ENCODE measurements at places on chromosomes 1 and 21.

DNA sequence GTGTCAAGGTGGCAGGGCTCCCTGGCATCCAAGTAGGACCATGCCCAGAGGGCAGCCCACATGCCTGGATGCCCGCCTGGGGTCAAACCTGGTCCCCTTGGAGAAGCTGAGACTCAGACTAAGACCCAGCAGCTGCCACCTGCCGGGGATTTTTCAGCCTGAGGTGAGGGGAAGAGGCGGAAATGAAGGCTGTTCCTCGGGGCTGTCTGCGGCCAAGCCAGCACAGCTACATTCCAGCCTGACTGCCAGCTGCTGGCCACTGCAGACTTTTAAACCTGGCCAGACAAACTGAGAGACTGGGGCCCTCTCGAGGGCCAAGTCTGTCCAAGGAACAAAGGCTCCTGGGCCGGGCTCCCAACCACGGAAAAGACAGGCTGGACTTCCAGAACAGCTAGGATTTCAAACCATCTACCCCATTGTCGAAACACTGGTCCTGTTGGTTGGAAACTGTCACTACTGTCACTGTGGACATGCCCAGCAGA, 21.9 kb upstream of the PLEKHG5 start:
- no peak for DNase-seq

DNA sequence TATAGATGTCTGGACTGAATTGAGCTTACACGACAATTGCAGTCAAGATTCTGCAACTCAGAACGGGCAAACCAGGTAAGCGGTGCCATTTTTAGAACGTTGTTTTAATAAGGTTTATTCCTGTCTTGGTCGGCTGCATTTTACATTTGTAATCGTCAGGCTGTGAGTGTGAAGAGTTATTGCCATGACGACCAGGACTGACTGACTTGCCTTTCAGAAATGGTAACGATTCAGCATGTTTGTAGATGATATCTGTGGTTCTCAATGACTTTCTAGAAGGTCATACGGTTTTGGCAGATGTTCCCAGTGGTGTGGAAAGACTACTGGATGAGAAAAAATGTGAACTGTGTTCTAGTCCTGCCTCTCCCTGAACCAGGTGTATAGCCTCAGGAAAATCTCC, 271.3 kb upstream of the B3GALT2 start:
- DNase-seq, result peak; percentile 8

DNA sequence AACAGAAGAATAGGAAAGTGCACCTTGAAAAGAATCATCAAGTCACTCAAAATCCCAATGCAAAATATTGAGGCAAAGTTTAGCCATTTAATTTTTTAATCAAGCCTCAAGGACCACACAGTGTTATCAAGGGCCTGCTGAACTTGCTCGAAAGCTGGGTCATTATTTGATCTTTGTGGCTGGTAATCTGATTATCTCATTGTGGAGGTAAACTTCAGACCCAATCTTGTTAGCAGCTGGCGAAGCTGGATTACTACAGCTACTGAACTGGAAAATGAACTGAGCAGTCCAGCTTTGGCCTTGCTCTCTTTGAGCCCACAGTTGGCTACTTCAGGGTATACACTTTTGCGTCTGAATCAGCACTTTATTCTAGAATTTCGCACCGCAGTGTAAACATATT, 94.4 kb downstream of the BARHL2 start:
- no peak for DNase-seq

DNA sequence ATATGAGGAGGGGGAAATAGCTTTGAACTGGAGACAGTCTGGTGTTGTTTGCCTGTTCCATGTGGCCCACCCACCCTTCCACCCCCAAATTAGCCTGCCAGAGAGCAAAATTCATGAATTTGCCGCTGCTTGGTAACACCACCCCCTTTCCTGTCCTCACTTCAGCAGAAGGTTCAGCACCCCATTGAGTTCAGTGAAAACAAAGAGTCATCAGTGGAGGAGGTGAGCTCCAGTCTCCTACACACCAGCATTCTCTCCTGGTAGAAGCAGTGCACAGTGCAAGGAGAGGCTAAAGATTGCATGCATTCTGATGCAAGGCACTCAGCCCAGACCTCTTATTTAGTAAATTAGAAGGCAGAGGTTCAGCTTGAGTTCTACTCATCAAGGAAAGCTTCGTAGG, 99.7 kb upstream of the DYNLT5 start:
- peak; percentile 8 for DNase-seq

DNA sequence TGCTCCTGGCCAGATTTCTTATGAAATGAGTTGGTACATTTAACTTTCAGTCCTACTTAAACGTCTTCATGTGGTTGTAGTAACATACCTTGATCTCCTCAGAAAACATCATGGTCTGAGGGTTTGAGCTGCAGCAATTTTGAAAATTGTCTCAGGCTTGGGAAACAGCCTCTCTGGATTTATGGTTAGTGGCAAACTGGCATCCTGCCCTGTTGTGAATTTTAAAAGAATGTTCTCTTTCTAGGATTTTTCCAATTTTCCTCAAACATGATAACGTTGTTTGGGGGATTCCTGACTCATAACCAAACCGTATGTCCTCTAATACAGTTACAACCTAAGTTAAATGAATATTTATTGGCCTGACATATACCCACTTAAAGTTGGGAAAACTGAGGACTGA, 624.4 kb downstream of the LMO4 start:
- peak; percentile 59 for DNase-seq

DNA sequence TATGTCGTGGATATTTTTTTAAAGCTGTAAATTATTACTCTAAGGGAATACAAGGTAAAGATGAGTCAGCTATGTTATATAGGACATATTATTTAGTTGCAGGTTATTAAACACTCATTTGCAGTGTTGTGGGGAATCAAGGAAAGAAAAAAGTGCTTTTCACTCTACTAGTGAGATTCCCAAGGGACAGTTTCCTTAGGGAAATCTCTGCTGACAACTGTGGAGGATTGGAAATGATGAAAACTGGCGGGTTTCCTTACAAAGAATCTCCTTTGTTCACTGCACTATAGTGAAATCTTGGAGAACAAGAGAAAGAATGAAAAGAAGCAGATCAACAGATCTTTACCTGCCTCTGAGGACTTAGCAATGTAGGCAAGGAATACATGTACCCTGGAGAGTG, 24.5 kb upstream of the TRIM45 start:
- peak; percentile 26 for DNase-seq

- no peak for DNase-seq
Observed at GRCh38 chr1:85001742-85002141, 4.8 kb upstream of the MCOLN2 start.

DNA sequence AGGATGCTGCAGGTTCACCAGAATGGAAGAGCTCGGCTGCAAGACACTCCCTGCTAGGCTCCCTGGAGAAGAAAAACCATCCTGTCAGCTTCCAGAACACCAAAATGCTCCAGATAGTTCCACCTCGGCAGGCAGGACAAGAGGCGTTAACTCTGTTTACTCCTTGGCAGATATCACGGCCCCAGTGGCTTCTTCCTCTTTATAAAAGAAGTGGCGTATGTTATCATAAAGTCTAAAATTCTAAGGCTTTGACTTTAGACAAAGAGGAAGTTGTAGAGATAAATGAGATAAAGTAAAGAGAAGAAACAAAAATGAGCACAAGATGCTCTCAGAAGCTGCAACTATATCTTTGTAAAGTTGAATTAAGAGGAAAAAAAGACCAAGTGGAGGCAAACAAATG, 24.3 kb upstream of the MTF1 start:
- no peak for DNase-seq

- DNase-seq, result no peak
Observed at GRCh38 chr21:27722095-27722494, 755.2 kb upstream of the ADAMTS5 start.

- DNase-seq, result no peak
Observed at GRCh38 chr21:46021398-46021797, 39.8 kb downstream of the COL6A1 start.

DNA sequence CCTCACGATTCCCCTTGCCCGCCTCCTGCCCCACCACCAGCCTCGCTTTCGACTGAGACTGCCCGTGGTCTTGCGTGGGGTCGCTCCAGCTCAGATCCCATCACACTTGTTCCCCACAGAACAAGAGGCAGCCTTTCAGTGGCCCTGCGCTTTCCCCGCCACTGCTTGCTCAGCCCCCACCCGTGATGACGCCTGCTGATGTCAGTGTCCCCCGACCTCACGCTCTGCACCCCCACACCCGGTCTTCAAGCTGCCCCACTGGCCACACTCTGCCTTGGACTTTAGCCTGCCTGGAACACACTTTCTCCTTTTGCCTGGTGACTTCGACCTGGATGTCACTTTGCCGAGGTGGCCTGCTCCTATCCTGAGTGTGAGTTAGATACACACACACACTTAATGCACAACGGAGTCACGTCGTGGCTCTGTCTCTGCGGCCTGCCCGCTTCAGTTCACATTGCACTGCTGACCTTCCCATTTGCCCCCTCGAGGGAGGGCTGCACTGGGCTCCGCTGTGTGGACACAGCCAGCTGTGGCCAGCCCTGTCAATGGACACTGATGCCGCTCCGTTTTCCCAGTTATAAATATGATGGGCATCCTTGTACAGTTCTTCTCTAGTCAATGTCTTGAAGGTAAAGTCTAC, 13.0 kb downstream of the AGPAT3 start:
- DNase-seq, result no peak

GRCh38 chr1:58158016-58158415, 388.5 kb downstream of the OMA1 start:
- DNase-seq, result no peak

DNA sequence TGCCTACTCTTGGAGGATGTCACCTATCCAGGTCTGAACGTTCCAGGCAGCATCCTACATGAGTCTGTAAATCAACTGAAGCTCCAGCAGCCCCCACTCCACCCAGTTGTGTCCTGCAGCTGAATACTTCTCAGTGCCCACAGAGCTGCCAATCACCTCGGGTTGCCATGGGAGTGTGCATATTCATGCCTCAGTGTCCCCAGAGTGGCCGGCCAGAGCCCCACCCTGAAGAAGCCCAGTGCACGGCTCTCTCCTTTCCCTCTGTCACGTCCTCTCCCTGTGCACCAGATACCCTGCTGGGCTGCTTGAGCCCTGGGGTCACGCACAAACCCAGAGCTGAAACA, 16.1 kb upstream of the GSTM4 start:
- no peak for DNase-seq

DNA sequence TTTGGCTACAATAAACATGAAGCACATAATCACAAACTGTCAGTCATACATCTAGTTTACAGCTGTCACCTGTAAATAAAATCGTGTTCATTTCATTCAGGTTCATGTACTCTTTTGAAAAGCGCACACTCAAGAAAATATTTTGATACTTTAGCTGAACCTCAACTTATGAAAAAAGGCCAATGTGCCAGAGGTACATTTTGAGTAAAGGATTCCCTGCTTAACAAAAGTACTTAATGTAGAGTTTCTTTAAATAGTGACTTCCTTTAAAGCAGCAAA, 37.7 kb upstream of the SLC30A10 start:
- DNase-seq, result no peak

DNA sequence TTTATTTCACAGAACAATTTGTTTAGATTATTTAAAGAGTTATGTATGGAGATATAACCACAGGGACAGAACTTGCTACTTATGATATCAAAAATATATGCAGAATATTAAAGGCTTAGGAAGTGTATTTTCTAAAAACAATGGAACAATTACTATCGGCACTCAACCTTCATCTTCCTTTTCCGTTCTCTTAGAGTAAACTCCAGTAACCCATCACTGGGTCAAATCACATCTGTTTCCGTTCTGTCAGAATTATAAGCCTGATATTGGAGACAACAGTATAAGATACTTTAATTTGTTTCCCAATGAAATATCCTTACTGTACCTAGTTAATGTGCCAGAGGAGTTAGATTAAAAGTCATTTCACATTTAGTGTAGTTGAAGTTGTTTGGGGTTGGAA, 32.2 kb downstream of the DTL start:
- no peak for DNase-seq

DNA sequence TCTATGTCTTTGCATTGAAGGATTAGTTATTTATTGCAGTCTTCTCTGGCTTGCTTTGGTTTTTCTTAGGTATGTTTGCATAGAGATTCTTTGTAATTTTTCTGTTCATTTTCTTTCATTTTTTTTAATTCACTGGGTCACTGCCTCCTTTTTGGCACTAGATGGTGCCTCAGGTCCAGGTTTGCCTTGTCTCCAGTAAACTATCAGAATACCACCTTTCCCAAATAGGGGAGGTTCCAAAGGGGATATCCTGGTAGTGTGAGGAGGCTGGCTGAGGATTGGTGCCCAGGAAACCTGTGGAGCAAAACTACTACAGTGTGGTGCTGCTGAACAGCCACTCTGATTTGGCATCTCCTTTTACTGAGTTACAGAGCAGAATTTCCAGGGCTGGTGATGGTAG, 257.1 kb downstream of the KCTD3 start:
- peak; percentile 21 for DNase-seq

DNA sequence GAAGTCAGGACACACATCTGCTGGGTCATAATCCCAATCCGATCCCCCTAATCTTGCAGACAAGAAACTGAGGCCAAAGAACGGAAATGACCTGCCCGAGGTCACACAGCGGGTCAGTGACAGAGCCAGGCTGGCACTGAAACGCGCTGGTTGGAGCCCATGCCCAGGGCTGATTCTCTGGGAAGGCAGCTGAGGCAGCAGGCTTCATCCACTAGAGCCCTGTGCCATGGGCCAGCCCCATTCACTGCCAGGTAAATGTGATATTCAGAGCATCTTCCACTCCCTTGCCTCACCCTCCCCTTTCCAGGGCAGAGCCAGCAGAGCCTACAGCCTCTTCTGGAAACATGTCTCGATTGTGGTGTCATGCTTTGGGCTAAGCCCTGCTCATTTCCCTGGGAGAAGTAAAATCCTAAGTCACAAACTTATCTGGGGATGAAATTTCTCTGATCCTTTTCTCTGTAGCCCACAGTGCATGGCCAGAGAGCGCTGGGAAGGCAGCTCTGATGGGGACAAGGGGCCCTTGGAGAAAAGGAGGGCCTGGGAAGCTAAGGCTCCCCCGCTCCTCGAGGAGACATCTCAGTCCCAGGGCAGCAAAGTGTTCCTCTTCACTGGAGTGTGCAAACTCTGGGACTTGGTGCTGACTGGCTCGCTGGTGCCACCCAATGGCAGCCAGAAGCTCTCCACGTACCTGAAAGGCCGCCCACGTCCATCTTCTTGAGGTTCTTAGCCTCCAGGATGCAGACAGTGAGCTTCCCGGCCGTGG, 110.4 kb downstream of the SYT2 start:
- peak; percentile 85 for DNase-seq

DNA sequence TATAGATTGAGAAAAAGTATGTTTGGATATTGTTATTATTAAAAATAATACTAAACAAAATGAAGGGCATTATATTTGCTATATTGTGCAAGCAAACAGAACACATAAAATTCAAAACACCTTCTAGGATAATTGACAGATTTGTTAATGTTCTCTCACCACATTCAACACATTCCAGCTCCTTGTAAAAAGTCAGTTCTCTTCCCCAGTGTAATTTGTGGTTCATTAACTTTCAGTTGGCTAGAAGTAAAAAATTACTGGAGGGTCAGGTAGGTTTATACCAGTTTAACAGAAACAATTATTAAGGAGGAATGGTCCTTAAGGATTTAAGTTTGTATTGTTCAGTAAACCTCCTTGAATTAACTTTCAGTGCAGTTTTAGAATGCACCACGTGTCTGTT, 1235.3 kb upstream of the ADGRL2 start:
- DNase-seq, result no peak

All from fibroblast of skin of scalp (primary cell).